ENCODE measurements at places on chromosomes 2 and 18.

DNA sequence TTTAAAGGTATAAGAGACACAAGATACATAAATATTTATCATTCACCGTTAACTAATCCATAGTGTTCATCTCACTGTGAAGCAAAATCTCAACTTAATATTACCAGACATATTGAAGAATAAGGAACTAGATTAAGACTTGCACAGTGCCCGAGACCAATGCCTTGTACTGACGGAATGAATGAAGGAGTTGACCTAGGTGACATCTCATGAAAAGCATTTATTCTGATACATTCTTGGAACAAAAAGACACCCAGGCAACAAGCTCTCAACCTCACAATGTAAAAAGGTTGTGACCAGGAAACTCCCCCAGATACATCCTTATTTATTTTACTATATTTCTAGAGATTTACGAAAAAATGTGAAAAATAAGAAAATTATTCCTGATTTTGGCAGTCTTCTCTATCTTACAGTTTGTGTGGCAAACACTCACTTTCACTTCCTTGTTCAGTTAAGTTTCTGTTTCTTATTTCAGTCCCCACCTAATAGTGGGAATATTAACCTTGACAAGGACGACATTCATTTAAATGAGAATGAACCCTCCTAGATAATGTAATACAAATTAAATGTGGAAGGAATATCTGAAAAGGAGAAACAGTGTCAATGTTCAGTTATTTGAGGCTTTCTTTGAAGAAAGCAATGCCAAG is 28.4 kb downstream of the M1AP start:
- DNase-seq = no peak

- no peak for DNase-seq
These were observed at the start of gene PIEZO2 for GRCh38 chr18:11149441-11150270. Gene PIEZO2 (minus strand): TSS chr18:11149569. CDS start chr18:11148588, 981 bp downstream.

DNA sequence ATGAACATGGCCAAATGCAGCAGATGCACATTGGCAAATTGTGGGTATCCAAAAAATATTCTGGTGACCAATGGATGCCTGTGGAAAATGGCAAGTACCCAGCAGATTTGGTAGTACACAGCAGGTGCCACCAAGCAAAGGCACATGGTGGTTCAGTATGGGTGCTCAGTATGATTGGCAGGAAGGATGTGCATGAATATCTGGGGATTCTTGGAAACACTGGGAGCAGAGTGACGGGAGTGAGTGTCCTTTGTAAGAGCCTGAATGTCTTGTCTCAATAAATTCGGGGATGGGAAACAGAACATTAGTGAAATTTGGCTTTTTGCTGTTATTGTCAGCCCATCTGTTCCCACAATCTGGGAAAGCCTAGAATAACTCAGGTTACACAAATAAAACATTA is 36.8 kb upstream of the ACADL start:
- no peak for DNase-seq

DNA sequence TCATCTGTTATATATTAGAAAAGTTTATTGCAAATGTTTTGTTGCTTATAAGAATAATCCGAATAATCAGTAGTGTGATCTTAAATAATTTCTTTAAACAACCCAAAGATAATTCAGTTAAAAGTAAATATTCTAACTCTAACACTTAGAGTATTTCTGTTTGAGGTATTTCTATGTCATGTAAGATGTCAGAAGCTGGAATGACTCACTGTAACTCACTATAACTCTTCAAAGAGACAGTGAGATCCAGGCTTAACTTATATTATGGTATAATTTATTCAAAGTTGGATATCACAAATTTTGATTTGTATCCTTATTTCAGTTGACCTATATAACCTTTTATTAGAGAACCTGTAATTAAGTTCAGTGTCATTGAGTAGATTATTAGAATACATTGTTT is 6.9 kb downstream of the MBD5 start:
- DNase-seq = no peak

DNA sequence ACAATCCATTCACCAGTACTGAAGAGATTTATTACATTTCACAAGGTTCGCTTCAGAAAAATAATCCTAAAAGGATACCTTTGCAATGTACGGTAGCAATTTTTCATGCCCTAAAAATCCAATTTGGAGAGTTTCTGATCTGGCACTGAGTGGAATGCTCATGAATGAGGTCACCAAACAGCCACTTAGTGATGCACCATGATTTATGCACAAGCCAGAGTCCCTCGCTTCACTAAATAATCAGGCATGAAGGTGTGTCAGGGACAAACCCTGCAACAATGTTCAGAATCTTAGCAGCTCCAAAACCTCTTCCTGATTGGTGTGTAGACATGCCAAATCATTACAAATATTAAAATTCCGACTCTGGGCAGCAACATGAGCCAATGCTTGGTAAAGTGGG is 221.1 kb downstream of the CNTNAP5 start:
- DNase-seq = no peak

Data from stimulated activated naive CD4-positive, alpha-beta T cell (primary cell).